ENCODE measurements at places on chromosomes 7 and 10.

GRCh38 chr7:1262441-1262840, 29.8 kb downstream of the UNCX start:
- no peak for DNase-seq

DNA sequence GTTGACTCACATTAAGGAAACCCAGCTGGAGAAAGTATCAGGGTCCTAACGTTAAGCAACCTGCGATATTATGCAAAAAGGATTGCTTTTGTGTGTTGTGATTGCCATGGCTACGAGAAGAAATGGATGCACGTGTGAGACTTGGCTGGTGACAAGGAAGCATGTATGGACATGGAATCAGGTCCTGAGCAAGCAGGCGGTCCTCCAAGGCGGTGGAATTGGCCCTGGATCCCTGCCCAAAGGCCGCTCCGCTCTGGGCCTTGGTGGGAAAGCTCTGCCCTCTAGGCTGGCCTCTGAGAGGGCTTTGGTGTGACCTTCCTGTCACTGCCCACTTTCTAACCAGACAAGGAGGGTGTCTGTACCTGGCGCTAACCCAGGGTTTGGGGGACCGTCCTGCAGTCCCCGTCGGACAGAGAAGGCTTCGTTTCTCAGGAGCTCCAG, 192.1 kb downstream of the EBF3 start:
- DNase-seq, result no peak

GRCh38 chr7:2016021-2016631, 216.6 kb downstream of the MAD1L1 start:
- DNase-seq, result no peak

DNA sequence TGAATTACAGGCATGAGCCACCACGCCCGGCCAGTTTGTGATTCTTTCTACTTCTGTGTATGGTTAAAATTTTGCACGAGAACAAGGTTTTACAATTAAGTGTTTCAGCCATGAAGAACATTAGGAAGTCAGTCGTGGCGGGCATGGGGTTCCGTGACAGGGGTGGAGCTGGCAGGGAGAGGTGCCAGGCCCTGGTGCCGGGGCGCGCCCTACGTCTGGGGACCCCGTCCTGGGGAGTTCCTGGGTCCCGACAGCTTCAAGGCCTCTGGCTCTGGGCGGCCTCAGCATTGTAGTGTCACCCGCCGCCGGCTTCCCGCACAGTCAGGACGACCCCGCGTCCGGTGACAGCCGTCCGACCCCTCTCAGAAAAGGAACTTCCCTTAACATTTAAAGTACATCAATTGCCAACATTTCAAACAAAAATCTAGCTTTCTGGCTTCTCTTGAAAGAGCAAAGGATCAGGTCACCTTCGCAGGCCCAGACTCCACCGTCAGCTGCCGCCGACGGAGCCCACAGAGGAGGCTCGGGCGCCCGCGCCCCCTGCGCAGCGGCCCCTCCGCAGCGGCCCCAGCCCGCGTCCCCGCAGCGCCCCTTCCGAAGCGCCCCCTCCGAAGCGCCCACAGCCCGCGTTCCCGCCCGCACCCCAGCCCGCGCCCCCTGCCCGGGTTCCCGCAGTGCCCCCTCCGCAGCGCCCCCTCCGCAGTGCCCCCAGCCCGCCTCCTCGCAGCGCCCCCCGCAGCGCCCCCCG, 23.2 kb upstream of the MKI67 start:
- DNase-seq, result no peak

- no peak for DNase-seq
Measured at GRCh38 chr7:92992932-92993331, 124.8 kb downstream of the SAMD9 start.

DNA sequence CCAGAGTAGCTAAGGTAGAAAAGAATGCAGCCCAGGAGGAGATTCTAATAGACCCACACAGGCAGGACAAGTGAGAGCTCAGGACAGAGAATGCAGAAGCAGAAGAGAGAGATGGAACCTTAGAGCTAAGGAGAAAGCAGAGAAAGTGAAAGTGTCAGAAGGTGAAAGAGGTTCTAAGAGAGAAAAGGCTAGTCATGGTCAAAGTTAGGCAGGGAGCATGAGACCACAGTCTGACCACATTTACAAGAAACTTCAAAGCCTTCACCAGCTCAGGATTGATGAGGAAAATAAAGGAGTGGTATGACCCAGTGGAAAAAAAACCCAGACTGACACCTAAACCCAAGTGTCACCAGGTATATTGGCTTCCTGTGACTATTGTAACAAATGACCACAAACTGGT, 131.8 kb upstream of the WDR11 start:
- no peak for DNase-seq

- no peak for DNase-seq
Measured at GRCh38 chr10:33143160-33143728, 185.2 kb upstream of the ITGB1 start.

DNA sequence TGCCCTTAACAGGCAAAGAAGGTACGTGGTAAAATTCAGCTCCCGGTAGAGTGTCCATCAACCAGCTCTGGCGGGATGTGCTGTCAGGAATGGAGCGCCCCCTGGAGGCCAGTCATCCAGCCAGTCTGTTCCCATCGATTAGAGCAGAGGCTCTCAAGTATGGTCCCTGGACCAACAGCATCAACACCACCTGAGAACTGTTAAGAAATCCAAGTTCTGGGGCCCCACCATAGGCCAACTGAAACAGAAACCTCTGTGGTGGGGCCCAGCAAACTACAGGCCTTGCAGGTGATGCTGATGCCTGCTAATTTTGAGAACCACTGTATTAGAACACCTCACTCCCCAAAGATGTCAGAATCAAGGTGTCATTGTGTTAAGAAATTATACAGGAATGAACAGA, 109.2 kb downstream of the DPY19L1 start:
- peak; percentile 70 for DNase-seq

GRCh38 chr10:71923138-71923692, 41.0 kb upstream of the CHST3 start:
- no peak for DNase-seq

- no peak for DNase-seq
Measured at GRCh38 chr7:92255308-92255707, 9.5 kb downstream of the ANKIB1 start.

GRCh38 chr7:138607216-138608126, 93.7 kb downstream of the SVOPL start:
- no peak for DNase-seq

DNA sequence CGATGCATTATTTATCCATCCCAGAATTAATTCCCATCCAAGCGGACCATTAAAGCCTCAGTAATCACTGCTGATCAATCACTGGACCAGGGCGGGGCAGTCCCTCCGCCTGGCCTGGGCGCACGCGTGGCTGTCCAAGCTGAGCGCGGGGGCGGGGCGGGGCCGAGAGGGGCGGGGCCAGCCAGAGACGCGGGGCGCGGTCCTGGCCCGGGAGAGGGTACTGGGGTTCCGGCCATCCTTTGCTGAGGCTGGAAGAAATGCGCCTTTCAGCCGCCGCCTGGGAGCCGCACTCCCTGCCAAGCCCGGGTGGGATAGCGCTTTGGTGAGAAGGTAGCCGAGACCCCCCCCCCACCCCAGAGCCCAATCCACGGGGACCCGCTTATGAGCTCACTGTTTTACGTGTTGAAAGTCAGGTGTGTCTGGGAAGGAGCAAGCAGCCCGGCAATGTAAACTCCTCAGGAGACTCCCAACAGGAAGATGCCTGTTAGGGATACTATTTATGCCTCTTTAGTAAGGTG, at the start of gene ARHGAP22:
Gene ARHGAP22 (minus strand): TSS at position 83 of the 518 bp plus-strand sequence. CDS start 277 bp downstream, outside the sequence.
- DNase-seq, result no peak

- no peak for DNase-seq
Measured at GRCh38 chr10:131852823-131853609, 47.8 kb upstream of the PPP2R2D start.

DNA sequence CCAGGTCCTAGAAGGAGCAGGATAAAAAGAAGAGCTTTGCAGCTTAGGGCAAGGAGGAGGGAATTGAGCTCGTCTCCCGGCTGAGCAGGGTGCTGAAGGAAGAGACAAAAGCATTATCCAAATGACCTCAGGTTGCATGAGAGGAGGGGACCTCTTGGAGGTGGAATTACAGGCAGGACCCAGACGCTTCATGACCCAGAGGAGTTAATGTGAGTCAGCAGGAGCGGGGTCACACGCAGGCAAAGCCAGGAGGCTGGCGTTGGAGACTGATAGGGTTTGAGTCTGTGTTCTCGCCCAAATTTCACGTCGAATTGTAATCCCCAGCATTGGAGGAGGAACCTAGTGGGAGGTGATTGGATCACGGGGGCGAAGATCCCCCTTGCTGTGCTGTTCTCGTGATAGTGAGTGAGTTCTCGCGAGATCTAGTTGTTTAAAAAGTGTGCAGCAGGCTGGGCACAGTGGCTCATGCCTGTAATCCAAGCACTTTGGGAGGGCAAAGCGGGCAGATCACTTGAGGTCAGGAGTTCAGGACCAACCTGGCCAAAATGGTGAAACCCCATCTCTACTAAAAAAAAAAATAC, 63.7 kb upstream of the AUTS2 start:
- DNase-seq, result no peak
